Activated T-helper 1 cell treated with anti-CD3 and anti-CD28 coated beads, Interleukin-2, amount 50 U/mL, for 16 hours (primary cell): ENCODE measurements at places on chromosomes 7 and 10.

GRCh38 chr10:71372882-71373495 is 23.7 kb upstream of the CDH23 start:
- no peak for DNase-seq

DNA sequence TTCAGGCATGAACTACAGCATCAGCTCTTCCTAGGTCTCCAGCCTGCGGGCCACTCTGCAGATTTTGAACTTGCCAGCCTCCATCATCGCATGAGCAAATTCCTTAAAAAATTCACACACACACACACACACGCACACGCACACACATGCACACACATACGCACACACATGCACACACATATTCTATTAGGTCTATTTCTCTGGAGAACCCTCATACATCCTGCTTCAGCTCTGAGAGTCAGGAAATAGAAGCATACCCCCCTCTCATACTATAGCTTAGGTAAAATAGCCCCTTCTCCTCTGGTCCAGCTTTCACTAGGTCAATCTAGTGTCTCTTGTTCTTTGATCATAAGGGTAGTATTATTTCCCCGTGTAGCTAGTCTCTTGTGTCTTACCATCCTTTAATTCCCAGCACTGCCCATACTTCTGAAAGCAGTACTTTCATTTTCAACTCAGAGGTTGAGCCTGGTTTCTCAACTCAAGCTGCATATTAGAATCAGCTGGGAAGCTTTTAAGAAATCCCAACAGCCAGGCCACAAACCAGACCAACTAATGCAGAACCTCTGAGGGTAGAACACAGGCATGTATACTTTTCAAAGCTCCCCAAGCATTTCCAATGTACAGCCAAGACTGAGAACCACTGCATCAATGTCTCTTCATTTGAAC is 30.9 kb upstream of the ITGB8 start:
- no peak for DNase-seq

DNA sequence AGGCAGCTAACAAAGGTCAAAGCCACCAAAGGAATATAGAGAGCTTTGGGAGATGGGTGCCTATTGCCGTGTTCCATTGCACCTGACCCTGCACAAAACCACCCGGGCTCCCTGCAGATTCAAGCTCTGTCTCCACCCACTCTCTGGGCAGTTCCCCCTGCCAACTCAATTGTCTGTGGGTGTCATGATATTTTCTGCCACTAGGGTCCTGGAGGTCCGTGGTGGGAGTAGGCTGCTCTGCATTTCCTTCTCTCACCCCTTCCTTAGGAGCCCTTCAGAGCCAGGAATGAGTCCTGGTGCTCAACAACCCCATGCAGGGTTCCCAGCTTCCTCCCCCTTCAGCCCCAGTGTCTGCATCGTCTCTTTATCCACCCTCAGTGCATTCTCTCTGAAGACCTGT is 34.1 kb downstream of the PNLIPRP2 start:
- no peak for DNase-seq

- no peak for DNase-seq
Observed at GRCh38 chr10:97508342-97508741, 9.6 kb downstream of the UBTD1 start.

DNA sequence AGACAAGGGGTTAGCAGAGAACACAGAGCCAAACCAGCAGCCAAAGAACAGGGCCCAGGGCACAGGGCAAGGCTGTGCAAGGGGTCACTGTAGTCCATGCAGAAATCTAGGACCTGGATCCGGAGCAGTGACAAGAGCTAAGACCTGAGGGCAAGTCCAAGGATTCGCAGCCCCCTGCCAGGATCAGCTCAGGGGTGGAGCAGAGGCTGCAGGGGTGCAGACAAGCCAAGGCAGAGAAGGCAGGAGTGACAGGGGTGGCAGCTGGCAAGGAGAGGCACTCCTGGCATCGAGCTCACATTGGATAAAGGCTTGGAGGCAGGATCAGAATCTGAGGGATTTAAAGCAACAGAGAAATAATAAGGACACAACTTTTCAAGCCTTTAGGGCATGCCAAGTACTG is 80.7 kb upstream of the NANOS1 start:
- DNase-seq = no peak

- DNase-seq = no peak
Observed at GRCh38 chr10:118430190-118430589, 88.1 kb upstream of the FAM204A start.

DNA sequence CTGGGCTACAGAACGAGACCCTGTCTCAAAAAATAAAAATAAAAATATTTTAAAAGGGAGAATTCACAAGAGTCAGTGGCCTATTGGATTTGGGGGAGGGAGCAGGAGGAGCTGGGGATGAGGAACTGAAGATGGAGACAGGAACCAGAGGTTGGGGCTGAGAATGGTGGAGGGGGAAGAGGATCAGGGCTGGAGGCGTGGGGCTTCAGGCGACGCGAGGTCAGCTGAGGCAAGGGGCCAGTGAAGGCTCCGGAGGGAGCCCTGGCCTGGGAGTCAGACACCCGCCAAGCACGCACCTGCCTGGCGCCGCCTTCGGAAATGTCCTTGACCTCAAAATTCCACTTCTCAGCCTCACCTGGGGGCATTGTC is 671 bp upstream of the CLEC2L start:
- DNase-seq = no peak

- no peak for DNase-seq
Observed at GRCh38 chr7:6628045-6628444, 9.1 kb upstream of the ZNF316 start.

GRCh38 chr7:29096446-29096730 is 49.9 kb downstream of the CPVL start:
- DNase-seq = no peak
